ENCODE measurements at places on chromosomes 3 and 15.
A peak's percentile ranks its signal among the peaks of the same experiment; 100 is the strongest.

DNA sequence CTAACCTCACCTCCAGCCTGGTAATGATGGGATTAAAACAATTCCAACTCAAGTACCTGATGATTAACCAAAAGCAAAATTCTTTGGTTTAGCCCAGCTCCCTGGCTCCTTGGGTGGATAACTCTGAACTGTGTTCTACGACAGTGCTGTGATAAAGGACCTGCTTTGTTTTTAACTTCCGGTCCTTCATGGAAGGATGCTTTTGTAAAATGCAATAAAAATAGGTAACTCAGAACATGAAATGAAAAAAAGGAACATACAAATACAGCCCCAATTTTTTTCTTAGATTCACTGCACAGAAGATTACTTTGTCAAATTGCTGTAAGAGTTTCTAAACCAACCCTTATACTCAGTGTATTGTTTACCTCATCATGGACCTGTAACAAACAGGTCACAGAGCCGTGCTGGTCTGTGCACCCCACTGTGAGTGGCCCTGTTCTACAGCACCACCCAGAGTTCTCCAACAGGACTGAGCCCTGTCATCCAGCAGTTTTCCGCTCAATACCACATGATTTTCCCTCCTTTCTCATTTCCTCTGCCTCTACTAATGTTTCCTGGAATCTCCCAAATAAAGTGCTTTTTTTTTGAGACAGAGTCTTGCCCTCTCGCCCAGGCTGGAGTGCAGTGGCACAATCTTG is 4.9 kb upstream of the PCYT1A start:
- DNase-seq: no peak

DNA sequence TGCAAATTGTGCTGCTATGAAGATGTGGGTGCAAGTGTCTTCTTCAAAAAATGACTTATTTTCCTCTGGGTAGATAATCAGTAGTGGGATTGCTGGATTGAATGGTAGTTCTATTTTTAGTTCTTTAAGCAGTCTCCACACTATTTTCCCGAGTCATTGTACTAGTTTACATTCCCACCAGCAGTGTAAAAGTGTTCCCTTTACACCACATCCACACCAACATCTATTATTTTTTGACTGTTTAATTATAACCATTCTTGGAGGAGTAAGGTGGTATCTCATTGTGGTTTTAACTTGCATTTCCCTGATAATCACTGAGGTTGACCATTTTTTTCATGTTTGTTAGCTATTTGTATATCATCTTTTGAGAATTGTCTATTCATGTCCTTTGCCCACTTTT is 19.7 kb upstream of the PSMD6 start:
- no peak for DNase-seq

GRCh38 chr3:12289524-12289923 is 654 bp downstream of the PPARG start:
- no peak for DNase-seq

- DNase-seq: no peak
These were observed 129.0 kb downstream of the RPL22L1 start for GRCh38 chr3:170740726-170741591.

DNA sequence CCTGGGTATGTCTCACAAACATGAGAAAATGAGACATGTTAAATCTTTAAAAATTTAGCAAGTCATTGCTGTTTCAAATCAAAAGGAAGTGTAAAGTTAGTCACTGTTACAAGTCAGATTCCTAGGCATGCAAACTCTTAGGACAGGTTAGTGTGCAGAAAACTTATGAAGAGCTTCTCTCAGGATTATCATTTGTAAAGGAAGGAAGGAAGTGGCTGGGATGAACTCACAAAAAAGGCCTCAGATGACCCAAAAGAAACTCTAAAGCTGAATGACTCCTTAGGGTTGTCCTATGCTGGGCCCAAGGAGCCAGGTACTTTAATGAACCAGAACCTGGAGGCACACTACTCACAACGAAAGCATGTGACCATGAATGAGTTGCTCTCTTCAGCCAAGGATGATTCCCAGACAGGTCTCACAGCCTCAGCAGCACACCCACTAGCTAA is 25.0 kb downstream of the MSL2 start:
- no peak for DNase-seq

DNA sequence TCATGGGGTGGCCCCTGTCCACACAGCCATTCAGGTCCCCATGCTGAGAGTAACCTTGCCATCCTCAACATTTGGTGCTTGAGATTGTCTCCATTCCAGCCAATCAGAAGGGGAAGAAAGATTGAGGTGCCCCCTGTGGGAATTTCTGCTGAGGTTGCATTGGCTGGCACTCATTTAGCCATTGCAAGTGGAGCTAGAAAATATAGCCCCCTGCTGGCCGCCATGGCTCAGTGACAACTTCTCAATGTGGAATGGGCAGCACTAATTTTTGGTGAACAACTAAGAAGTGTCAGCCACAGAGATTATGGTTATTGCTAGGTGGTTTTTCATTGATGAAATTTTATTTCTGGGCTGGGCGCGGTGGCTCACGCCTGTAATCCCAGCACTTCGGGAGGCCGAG is 22.0 kb downstream of the COL6A6 start:
- peak; percentile 10 for DNase-seq

- DNase-seq: peak; percentile 29
These were observed 455 bp upstream of the SNAP23 start for GRCh38 chr15:42494998-42495360.

GRCh38 chr3:143239031-143239430 is 119.5 kb downstream of the CHST2 start:
- DNase-seq: no peak

- DNase-seq: no peak
These were observed 527.3 kb downstream of the SHQ1 start for GRCh38 chr3:72320955-72321303.

GRCh38 chr3:156553705-156554356 is 1.1 kb downstream of the SSR3 start:
- no peak for DNase-seq

- DNase-seq: no peak
These were observed 1.4 kb upstream of the ETFA start for GRCh38 chr15:76312540-76313174.

GRCh38 chr15:39018966-39019365 is 454.4 kb upstream of the RASGRP1 start:
- DNase-seq: no peak

DNA sequence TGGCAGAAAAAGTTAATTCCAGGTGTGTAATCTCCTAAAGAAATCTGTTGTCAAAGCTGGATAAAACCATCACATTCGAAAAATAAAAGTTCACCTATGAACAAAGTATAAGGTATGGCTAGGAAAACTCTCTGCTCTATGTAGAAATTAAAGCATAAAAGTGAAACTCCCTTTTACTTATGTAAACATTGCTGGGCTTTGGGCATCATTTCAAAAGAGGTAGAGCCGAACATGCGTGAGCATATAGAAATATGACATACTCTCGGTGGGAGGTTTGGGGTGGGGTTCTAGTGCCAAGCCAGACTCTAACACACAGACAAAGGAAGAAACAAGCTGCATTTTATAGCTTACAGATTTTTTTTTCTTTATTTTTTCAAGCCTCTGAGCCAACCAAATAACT is 306.8 kb upstream of the ATP11B start:
- no peak for DNase-seq

DNA sequence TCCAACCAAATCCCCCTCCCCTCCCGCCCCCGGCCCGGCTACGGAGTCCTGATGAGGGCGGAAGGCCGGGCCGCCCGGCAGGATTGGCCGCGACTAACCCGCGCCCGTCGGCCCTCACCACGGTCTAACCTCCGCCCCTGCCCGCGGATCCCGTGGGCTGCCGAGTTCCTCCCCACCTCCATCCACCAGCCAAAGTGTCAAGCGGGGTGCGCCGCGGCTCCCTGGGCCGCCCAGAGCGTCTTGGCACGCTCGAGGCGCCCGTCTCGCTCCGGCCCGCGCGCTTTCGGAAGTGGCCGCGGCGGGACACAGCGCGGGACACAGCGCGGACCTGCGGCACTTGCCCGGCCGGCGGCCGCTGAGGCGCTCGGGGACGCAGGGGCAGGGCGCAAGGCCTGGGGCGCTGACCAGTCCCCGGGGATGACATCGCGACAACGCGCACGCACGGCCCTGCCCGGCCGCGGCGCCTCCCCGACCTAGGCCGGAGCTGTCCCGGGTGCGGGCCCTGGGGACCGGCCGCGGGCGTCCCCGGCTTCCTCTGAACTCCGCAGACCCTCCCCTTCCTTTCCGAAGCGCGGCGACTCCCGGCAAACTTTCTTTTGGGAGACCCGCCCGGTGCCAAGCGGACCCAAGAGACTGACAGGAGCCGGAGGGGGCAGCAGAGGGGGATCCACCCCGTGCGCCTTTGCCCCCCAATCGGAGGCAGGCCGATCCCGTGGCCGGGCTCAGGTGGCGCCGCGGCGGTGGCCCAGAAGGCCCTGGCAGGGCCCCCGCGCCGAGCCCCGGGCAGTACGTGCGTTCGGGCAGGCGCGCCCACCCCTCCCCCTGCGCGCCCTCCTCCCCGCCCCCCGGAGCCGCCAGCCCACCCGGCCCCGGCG is 112.8 kb upstream of the ICE2 start:
- no peak for DNase-seq

- DNase-seq: no peak
These were observed 86.4 kb downstream of the WDR76 start for GRCh38 chr15:43913026-43913780.

DNA sequence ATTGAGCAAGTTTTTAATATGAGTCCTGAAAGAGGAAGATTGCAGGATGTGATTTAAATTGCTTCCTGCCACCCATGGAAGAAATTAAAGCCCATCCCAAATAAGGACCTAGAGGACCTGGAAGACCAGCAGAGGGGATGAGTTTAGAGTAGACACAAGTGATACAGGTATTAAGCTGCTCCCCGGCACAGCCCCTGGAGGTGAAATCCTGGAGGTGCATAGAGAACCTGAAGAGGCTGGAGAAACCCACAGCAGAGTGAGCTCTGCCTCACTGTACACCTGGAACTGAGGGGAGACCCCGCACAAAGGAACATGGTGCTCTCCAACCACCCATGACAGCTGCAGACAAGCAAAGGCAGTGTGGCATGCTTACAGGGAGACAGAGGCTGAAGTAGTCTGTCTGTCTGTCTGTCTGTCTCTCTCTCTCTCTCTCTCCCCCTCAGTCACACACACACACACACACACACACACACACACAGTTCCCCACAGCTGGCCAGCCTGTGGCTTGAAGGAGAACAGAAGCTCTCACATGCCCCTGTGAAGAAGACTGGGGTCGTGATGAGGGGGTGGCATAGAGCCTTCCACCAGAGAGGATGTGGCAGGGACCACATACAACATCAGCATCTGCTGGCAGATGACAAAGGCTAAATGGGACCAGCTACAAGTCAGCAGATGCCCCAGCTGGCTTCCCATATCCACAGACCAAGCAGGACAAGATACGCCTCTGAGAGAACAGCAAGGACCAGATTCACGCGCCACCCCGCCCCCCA is 38.1 kb downstream of the FSIP1 start:
- DNase-seq: no peak

- no peak for DNase-seq
These were observed 42.2 kb upstream of the RASGRF1 start for GRCh38 chr15:79132770-79133169.

Measured in naive thymus-derived CD4-positive, alpha-beta T cell (primary cell).